EH (cell line): ENCODE measurements at places on chromosomes 12 and 14.

DNA sequence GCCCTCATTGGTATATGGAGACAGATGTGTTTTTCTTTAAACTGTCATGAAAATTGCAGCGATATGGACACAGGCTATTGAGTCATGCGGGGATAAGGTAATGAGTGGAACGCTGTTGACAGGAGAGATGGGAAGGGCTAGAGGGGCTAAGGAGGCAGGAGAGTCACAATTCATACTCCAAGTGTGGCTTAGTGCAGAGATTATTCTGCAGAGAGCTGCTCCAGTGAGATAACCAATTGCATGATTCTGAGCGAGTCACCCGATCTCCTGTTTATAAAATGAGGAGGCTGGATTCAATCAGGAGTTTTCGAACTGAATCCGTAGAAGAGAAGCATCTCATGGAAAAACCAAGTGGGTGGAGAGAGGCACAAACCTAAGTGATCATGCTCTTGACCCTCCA lies 106.4 kb upstream of the PLEKHG7 start:
- DNase-seq, result peak; percentile 51

DNA sequence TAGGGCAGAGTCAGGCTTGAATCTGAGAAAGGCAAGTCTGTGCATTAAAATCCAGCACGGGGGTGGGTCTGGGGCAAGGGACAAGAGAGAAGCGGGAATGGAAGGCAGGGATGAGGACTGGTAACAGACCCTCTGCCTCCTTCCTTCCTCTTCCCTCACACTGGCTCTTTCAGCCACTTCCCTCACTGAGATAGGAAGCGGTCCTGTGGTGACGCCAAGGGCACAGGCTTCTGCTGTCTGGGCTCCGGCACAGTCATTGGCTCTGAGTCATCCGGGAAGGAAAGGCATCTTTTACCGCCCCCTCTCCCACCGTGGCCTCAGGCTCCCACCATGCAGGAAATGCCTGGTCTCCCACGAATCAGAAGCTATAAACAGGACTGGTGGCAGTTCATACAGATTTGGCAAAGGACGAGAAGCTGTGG lies 70.2 kb downstream of the ETV6 start:
- DNase-seq, result peak; percentile 99

- DNase-seq, result no peak
These were observed 94.8 kb downstream of the TMTC1 start for GRCh38 chr12:29688914-29689313.

DNA sequence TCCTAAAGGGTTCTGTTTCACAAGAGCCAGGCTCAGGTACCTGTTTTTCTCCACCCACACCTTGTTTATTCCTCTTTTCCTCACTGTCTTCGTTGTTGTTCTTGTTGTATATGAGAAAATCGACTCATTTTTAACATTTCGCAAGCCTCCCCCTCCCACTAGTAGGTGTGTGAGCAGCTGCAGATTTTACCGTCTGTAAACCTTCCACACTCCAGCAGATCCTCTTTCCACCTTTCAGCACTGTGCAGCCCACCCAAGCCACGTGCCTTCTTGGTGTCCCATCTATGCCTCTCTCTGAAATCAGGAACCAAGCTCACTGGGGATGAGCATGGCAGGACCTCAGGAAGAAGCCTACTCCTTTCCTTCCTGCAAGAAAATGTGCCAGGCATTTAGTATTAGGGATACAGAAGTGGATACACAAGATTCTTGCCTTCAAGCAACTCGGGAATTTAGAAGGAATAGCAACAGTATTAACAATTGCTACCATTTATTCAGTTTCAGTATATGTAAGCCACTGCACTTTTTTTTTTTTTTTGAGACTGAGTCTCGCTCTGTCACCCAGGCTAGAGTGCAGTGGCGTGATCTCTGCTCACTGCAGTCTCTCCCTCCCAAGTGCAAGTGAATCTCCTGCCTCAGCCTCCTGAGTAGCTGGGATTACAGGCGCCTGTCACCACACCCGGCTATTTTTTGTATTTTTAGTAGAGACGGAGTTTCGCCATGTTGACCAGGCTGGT lies 113.6 kb downstream of the CHST11 start:
- no peak for DNase-seq

GRCh38 chr14:101709962-101710931 lies 51.3 kb upstream of the PPP2R5C start:
- DNase-seq, result no peak

DNA sequence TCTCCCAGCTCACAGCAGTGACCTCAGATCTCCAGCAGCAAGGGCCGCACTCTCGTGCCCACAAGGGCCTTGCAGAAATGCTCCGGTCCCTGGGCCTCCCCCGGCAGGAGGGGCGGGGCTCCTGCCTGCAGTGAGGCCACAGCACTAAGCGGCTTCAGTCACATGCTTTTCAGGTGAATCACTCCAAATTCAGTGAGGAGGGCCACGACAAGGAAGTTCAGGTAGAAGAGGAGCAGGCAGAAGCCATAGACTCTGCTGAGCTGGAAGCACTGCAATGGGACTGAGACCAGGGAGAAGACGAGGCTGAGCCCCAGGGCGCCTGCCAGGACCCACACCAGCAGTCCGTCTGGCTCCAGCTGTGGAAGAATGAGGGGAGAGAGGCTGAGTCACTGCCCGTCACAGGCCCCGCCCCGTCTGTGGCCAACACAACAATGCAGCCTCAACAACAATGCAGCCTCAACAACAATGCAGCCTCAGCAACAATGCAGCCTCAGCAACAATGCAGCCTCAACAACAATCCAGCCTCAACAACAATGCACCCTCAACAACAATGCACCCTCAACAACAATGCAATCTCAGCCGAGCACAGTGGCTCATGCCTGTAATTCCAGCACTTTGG lies 35.2 kb downstream of the SLC8B1 start:
- peak; percentile 87 for DNase-seq

GRCh38 chr14:33710273-33710672 lies 240.6 kb downstream of the EGLN3 start:
- no peak for DNase-seq

DNA sequence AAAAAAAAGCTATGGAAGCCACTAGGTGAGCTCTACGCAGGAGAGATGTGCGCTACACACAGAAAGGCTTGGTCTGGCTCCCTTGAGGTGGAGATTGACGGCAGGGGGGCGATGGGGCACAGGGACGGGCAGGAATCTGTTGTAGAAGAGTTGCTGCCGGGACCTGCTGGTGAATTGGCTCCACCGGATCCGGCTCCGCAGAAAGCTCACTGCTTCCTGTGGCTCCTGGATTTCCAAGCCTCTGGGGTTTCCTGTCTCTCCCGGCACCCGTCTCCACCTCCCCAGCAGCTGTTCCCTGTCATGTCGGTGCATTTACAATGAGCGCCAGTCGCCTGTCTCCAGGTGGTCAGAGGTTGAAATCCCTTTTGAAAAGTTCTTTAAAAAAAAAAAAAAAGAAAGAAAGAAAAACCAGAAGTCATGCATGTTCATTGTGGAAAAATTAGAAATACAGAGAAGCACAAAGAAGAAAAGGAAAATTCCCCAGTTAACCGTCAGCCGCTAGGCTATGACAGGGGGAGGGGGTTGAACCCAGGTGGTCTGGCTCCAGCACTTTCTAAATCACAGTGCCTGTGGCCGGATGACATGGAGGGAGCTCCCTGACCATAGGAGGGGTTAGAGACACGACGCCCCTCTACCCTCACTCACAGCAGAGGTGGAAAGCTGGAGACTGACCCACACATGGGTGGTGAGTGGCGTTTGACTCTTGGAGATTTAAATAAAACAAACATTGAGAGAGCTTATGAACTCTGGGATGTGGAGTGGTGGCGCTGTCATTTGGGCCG lies 20.8 kb downstream of the FAM222A start:
- no peak for DNase-seq

GRCh38 chr14:64611358-64612020 lies 61.7 kb downstream of the PPP1R36 start:
- peak; percentile 86 for DNase-seq

GRCh38 chr14:56805992-56806727 lies 4.1 kb downstream of the OTX2 start:
- no peak for DNase-seq

- no peak for DNase-seq
These were observed 62.8 kb downstream of the LIN52 start for GRCh38 chr14:74147571-74147970.

DNA sequence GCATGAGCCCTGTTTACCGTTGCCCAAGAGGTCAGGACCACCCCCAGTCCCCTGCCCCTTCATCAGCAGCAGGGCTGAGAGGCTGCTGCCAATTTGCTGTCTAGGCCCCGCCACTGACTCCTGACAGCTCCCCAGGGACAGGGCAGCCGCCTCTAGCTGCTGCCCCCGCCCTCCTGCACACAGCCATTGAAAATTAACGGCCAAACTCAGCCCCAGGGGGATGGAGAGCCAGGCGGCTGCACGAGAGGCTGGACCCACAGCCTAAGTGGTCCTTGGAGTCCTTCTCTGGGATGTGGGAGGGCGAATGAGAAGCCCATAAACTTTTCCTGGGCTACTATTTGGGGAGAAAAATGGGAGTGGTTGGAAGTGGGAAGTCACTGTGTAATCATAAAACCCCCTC lies 4.6 kb downstream of the FOXN4 start:
- DNase-seq, result no peak

DNA sequence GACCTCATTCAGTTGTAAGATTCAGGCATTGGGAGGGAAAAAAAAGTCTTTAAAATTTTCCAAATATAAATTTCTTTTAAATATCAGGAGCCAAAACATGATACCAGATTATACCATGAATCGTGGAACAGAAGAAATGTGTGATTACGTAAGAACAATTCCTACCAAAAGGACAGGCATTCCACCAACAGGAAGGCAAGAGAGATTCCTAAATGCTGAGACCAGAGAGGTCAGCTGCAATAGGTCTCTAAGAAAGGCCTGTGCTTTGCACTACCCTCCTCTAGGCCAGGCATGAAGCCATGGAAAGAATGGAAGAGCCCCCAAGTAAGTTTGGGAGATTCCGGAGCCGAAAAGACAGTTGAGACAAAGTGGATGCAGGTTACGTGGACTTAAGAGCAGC lies 83.7 kb downstream of the PTGER2 start:
- peak; percentile 55 for DNase-seq

GRCh38 chr12:64744422-64745258 lies 14.6 kb downstream of the GNS start:
- peak; percentile 39 for DNase-seq

DNA sequence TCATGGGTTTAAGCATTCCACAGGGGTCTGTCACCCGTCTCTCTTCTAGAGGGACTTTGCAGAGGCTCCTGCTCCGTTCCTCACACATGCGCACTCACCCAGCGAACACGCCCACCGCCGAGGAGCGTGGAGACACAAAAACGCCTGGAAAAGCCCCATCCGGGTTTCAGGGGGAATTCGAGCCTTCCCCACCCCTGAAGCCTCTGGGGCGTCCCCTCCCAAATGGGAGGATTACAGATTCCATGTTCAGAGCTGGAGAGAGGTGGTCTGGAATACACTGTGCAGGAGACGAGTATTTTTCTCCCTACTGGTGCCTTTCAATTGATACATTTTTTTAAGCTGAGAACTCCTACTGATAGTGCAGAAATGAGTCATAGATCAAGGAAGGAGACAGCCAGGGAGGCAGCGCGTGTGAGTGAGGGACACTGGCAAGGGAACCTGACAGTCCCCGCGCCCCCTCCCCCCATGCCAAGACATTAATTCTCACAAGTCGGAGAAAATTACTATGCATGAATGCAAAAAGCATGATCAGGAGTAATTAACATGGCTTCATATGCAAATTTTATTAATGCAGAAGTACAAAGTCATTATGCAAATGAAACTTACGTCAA lies 36.9 kb downstream of the BCL11B start:
- DNase-seq, result no peak

DNA sequence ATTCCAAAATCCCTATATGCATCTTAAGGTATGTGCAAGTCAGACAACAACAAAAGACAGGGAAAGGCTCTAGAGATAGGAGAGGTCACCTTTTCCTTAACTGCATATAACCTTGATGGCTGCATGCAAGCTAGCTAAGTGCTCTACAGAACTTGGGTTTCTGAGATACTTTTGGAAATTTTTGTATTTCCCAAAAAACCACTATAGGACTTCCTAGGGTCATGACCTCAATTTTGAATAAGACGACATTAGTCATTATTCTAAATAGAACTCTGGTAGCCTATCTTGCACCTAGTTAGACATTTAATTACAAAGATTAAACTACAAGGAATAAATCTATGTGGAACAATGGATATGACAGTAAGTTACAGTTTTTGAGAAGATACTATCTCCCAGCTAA lies 309.3 kb downstream of the BCAT1 start:
- no peak for DNase-seq
